Heart left ventricle (tissue), 16 donors: ENCODE measurements at places on chromosomes 5 and 9. TPM values are rescaled to one million over a fixed set of nuclear protein-coding genes. Genes with fewer than 3 reads are reported as not detected.

Gene MOB3B
- 2.4 TPM for total RNA-seq

Gene CHD1
- total RNA-seq: 21.9 TPM

DNA sequence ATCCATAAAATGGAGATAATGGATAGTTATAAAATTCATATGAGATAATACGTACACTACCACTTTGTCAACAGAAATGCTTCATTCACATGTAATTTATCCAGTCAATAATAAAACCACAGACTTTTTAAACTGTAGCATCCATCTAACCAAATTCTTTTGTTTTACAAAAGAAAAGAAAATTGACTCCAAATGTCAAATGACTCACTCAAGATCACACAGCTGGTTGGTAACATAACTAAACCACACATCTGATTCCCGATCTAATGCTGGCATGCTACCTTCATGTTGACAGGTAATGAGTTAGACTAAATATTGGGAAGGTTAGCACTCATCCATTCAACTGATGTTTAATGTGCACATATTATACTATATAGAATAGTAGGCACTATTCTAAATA lies 4.9 kb downstream of the FRMD3 start:
- DNase-seq: no peak

DNA sequence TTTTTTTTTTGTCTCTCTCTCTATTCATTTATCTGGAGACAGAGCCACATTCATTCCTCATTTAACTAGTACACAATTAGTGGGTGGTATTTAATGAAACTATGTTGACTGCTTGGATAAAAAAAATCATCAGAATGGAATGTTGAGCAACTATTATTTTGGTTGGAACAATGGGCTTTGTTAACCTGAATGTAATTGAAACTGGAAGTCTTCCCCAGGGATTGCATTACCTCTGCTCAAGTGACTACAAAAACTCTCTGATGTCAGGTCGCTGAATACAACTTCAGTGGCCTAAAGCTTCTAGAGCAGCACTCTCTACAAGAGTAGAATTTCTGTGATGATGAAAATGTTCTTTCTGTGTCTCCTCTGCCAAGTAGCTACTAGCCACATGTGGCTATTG lies 295.8 kb downstream of the DEPDC1B start:
- no peak for DNase-seq

DNA sequence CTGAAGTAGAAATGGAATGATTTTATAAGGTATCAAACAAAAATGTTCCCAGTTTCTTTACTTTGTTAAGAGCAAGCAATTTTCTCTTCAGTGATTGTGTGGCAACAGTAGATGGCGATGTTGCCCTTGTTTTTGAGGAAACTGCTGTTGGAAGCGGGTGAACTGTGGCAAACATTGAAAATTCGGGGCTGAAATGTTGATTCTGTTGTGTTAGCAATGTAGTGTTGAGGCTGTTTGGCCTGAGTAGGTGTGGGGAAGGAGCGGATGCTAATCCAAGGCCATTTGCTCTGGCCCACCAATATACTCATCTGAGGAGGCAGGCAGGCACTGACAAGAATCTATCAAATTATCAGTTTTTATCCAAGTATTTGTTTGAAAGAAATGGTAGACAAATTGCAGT lies 129.8 kb downstream of the SLC12A2 start:
- peak; percentile 44 for DNase-seq

Gene TGFBI
- 31.8 TPM for total RNA-seq

Gene SNCB
- not detected for total RNA-seq

DNA sequence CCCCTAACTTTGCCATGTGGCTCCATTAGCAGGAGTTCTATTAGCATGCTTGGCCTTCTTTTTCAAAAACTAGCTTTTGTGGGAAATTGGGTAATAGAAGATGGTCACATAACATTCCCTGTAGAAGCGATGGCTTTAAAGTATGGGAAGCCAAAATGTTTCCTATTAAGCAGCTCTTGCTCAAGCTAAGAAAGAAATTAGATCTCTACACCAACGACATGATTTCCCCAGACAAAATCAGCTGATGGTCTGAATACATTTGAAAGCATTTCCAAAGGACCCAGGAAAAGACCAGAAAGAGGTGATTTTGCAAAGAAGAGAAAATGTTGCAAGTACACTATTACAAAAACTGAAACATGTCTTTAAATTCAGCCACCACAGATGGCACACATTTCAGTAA lies 4.8 kb upstream of the NFIL3 start:
- no peak for DNase-seq

DNA sequence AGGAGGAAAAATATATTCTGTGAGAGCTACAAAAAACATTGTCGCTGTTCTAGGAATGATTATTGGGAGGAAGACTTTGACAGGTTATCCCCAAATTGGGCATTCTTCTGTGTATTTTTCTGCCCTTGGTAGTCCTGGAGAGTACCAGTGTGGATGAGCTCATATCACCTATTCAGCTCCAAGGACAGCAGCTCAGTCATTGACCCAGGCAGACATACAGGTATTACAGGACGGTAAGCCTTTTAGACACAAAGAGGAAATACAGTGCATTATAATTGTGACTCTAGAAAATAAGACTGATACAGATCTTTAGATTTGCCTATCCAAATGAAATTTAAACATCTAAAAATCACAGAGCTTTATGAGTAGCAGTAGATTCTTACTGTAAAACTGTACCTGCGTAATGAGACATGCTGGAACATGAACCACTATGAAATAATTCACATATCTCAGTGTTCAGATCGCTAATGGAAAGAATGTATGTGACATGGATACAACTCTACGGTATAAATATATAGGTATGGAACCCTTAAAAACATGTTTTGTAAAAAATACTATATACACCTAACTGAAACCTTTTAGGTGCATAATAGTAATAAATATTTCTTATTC lies 56.0 kb downstream of the PLK2 start:
- no peak for DNase-seq

- DNase-seq: no peak
Observed at GRCh38 chr9:117745598-117745997, 41.4 kb downstream of the TLR4 start.

Gene SEMA5A
- total RNA-seq: 53.9 TPM

GRCh38 chr5:101260857-101261256 lies 357.8 kb upstream of the ST8SIA4 start:
- DNase-seq: no peak

DNA sequence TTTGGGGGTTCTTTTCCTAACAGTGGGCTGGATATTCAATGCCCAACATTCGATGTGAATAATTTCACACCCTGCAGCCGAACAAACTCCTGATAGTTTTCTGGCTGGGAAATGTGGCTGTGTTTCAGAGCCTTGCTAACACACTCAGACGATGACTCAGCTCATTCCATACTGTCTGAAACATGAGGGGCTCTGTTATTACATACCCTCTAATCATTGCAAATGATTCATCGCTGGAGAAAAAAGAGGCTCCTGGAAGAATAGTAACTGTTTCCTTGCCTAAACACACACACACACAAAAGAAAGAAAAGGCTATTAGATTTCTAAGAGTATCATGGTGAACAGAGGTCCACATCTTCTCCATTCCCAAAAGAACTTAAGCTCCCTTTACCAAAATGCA lies 75.8 kb downstream of the OXCT1 start:
- DNase-seq: no peak

DNA sequence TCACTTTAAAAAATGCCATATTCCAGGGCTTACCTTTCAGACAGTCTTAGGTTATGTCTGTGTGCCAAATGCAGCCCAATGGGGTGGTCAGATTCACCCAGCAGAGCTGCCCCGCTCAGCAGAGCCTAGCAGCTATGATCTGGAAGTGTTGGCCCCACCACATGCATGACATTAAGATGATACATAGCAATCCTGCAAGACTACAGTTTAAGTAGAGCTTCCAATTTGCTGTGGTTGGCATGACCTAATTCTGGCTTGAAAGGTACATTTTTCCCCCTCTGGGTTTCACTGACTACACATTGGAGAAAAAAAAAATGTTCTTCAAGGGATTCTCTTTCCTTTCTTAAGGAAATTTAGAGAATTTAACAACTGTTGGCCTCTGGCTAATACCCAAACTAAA lies 22.5 kb downstream of the MEF2C start:
- DNase-seq: no peak

GRCh38 chr5:72046106-72046505 lies 61.2 kb upstream of the MAP1B start:
- no peak for DNase-seq

Gene MUSK
- 0.77 TPM for total RNA-seq

Gene FREM1
- total RNA-seq: 1.9 TPM

Gene MACIR
- 2.7 TPM for total RNA-seq

DNA sequence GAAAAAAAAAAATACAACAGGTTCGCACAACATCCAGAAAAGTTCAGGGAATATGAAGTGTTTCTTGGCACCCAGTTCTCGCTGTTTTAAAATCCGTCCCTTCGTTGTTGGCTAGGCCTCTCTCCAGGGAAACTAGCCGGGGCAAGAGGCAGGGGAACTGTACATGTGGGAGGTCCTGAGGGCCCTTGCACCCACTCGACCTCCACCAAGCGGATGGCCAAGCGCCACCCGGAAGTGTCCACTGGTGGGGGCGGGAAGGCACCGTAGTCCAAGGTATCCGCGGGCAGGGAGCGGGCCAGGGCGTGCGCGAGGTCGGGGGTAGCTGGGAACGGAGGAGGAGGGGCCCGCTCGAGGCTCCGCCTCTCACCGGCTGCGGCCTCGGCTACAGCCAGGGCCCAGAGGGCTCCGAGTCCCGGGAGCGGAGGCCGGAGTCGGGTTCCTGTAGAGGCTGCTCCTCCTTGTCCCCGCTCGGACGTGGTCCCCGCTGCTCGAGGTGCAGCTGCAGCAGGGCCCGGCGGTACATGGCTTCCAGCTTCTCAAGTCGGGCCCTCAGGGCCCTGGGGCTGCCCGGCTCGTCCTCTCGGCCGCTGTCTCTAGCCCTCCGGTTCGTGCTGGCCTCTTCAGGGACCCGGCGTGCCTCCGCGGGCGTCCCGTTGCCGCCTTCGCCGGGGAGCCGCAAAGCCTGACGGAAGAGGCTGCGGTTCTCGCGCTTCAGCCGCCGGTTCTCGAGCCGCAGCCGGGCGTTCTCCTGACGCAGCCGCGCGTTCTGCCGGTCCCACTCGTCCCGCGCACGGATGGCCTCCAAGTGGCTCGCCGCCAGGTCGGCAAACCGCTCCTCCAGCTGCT lies 720 bp downstream of the TUSC1 start:
- DNase-seq: peak; percentile 87

GRCh38 chr5:147901599-147902039 lies 4.7 kb downstream of the C5orf46 start:
- DNase-seq: no peak

DNA sequence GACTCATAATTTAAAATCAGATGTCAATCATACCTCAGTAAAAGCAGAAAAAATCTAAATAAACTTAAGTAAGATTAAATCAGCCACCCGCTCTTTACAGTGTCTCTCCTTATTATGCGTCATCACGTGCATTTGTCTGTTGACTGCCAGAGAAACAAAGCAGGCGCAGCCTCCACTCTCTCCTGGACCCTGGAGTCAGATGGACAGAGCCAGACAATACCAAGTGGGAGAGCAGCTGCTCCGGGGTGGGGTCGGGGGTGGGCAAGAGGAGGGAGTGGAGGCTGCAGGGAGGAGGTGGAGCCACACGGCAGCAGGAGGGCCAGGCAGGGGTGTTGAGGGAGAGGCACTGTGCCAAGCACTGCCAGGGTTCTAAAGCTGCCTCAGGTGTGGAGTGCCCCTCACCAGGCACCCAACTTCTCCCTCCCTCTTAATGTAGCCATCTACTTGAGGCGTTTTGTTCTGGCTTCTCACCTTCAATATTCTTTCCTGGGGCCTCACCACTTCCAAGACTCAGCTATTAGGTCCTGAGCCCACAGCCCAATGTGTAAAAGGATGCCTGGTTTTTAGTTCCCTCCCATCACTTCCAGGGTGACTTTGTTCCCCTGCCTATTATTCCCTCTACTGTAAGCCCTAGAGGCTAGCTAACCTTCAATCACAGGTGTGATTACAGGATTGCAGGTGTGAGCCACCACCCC lies 96.3 kb downstream of the GLDC start:
- DNase-seq: no peak

Gene ZBED3
- total RNA-seq: 7.0 TPM

GRCh38 chr9:91340395-91340967 lies 21.2 kb downstream of the AUH start:
- DNase-seq: no peak

Gene MCTP1
- 6.1 TPM for total RNA-seq

- no peak for DNase-seq
Observed at GRCh38 chr5:22651355-22651754, 201.8 kb downstream of the CDH12 start.

- no peak for DNase-seq
Observed at GRCh38 chr9:79928661-79929223, 357.0 kb downstream of the TLE4 start.

GRCh38 chr9:114017741-114018715 lies 60.1 kb downstream of the AMBP start:
- DNase-seq: no peak

Gene ITK
- total RNA-seq: 0.30 TPM

DNA sequence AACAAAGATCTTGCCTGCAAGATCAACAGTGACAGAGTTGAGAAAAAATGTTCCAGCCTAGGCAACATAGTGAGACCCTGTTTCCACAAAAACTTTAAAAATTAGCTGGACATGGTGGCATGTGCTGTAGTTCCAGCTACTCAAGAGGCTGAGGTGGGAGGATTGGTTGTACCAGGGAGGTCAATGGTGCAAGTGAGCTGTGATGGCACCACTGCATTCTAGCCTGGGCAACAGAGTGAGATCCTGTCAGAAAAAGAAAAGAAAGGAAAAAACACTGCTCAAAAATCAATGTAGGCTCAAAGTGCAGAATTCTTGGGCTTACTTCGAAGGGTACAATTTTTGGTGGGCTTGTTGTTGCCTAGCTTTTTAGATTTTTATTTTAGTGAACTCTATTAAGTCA lies 145.4 kb downstream of the PLPPR1 start:
- no peak for DNase-seq

- DNase-seq: no peak
Observed at GRCh38 chr5:80250801-80251200, 5.0 kb downstream of the SERINC5 start.

DNA sequence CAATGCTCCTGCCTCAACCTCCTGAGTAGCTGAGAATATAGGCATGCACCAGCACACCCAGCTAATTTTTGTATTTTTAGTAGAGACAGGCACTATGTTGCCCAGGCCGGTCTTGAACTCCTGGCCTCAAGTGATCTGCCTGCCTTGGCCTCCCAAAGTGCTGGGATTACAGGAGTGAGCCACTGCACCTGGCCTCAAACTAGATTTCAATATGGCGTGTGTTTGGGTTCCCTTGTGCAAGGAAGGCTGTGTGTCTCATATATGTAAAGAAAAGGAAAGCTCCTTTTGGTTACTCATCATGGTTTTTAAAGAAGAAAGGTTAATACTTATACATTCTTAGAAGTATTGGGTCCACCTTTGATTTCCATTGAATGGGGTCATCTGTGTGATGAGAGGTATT lies 70.7 kb downstream of the ANKRD33B start:
- DNase-seq: no peak

Gene MCCC2
- total RNA-seq: 109 TPM

- DNase-seq: no peak
Observed at GRCh38 chr5:66351813-66352212, 207.7 kb downstream of the SREK1 start.

DNA sequence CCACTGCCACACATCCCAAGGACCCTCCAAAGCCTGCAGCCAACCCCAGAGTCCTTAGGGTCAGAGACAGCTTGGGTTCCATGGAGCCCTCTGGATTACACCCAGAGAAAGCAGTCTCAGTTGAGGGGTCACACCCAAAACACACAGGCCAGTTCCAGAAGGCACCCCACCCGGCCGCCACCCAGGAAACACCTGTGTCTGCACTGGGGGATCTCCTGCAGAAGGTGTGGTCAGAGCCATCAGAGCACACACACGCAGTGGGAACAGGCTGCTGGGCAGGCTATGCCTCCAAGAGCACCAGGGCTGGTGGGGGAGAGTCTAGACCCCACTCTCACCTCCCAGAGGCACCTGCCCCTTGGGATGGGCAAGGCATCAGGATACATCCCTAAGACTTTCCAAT lies 27.3 kb downstream of the NIPAL4 start:
- DNase-seq: no peak
